ENCODE measurements at places on chromosomes 1 and 21.
A peak's percentile ranks its signal among the peaks of the same experiment; 100 is the strongest.

DNA sequence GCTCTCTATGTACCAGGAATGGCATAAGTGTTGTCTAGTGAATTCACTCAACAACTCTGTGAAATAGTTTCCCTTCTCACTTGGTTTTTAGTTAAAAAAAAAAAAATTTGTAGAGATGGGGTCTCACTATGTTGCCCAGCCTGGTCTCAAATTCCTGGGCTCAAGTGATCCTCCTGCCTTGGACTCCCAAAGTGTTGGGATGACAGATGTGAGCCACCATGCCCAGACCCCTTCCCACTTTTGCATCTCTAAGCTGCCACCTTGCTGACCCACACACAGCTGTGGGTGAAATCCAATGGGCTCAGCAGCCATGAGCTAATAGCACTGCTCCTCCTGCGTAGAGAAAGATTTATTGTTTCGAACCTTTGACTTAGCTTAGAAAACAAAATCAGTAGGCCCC, 33.5 kb downstream of the NEK2 start:
- peak; percentile 29 for DNase-seq

DNA sequence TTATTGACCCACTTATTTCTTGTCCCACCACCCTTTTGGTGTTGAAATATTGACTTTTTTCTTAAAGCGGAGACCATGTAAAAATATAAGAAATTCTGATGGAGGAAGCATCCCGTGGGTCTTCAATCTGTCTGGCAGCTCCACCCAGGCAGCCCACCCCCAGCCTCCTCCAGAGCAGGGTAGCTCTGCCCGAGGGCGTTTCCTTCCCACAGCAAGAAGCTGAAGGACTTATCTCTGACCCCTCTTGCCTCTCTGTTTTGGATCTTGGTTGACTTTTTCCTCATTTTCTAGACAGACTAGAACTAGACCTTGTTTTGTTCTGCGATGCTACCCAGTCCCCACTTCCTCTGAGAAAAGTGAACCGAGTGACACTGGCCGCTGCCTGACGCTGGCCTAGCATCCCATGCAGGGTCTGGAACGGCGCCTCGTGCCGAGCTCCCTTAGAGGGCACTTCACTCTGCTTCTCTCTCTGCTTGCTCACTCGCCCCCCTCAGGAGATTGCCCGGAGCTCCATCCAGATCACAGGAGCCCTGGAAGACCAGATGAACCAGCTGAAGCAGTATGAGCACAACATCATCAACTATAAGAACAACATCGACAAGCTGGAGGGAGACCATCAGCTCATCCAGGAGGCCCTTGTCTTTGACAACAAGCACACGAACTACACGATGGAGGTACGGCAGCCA, 40.4 kb upstream of the MTR start:
- no peak for DNase-seq

GRCh38 chr1:69120817-69121216, 446.9 kb upstream of the LRRC7 start:
- no peak for DNase-seq

DNA sequence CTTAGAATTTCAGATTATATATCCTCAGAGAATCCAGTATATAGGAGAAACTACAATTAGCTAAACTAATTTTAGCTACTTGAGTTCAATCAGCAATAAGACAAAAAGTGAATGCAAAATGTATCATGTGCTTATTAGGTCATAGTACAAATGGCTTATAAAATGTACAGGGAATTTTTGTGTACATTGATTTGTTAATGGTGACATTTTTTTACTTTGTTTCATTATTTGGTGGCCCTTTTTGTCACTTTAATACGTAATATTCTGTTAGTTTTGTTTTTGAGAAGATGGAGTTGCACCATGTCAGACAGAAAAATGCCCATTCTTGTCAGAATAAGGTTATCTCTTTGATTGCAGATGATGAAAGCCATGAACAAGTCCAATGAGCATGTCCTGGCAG, 33.6 kb downstream of the CC2D1B start:
- DNase-seq = no peak

GRCh38 chr1:197073978-197074377, 6.9 kb upstream of the F13B start:
- no peak for DNase-seq

DNA sequence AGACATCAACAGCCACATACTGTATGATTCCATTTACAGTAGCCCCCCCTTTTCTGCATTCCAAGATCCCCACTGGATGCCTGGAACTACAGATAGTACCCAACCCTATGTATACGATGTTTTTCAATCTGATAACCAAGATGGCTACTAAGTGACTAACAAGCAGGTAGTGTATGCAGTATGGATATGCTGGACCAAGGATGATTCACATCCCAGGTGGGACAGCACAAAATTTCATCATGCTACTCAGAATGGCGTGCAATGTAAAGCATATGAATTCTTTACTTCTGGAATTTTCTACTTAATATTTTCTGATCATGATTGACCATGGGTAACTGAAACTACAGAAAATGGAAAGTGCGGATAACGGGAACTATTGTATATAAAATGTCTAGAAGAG, 30.0 kb upstream of the MRPS6 start:
- no peak for DNase-seq

- DNase-seq = no peak
Measured at GRCh38 chr1:15703562-15703961, 19.4 kb downstream of the PLEKHM2 start.

All from activated CD8-positive, alpha-beta memory T cell treated with anti-CD3 and anti-CD28 coated beads, Interleukin-2, amount 50 U/mL, for 48 hours (primary cell).